A549 (cell line): ENCODE measurements at places on chromosomes 13 and 19.

DNA sequence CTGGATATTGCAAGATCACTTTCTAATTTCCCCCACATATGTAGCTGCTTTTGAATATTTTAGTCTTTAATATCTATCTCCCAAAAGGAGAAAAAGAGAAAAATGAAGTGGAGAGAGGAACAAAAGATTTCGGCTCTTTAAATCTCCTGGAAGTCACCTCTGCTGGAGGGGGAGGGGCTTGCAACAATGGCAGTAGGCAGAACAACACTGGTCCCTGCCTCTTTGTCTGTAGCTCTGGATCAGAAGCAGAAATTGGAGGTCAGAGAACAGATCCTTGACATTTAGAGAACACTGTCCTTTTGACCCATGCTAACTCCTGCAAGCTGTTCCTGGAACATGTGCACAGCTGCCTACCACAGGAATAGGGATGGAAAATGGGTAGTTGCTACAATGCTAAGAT lies 86.7 kb upstream of the GPR12 start:
- no peak for DNase-seq

GRCh38 chr13:37495046-37495445 lies 103.5 kb downstream of the POSTN start:
- DNase-seq: no peak

DNA sequence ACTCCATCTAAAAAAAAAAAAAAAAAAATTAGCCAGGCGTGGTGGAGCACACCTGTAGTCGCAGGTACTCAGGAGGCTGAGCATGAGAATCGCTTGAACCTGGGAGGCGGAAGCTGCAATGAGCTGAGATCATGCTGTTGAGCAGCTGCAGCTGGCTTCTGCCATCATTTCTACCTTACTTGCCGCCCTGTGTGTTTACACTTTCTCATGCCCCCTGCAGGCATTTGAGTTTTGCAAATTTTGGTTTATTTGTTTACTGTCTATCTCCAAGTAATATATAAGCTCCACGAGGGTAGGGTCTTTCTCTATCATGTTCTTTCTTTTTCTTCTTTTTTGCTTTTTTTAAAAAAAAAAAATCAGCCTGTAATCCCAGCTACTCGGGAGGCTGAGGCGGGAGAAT lies 18.0 kb downstream of the CACNG6 start:
- no peak for DNase-seq

GRCh38 chr13:111184458-111185401 lies 69.6 kb downstream of the ARHGEF7 start:
- no peak for DNase-seq

GRCh38 chr19:31553846-31554215 lies 204.6 kb upstream of the TSHZ3 start:
- no peak for DNase-seq

- no peak for DNase-seq
These were observed 465.1 kb downstream of the SLITRK5 start for GRCh38 chr13:88136098-88136790.

DNA sequence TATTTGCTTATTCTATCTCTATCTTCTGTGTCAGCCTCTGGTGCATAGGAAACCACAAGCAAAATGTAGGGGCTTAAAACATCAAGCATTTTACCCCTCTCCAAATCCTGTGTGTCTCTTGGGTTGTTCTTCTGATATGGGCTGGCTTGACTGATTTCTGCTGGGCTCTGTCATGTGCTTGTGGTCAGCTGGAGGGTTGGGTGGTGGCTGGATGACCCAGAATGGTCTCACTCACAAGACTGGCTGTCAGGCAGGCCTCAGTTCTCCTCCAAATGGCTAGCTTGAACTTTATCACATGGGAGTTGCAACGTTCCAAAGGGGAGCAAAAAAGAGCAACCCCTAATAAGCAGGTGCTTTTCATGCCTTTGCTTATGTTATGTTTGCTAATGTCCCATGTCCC lies 9.6 kb upstream of the LYPD5 start:
- DNase-seq: no peak

DNA sequence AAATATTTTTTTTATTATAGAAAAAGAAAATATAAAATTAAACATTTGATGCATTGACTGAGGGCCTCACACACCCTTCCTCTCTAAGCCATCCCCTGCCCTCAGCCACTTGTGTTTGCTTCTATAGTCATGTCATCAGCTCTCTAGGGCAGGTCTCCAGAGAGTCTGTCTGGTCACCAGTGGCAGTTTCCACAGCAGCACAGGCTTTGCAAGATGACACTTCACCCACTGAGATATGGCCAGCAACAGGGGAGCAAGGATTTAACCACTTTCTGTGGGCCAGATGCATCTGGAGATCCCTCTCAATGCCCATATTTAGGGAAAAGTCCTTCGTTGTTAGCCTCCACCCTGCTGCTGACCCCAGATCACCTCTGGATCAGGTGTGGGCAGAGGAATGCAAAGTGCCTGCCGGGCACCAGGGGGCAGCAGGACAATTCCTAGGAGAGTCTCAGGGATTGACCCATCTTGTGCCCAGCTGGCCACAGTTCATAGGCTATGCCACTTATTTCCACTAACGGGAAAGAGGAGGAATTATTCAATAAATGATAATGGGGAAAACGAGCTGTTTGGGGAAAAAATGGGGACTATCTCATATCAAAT lies 4.8 kb downstream of the ABCC4 start:
- peak; percentile 49 for DNase-seq

GRCh38 chr19:15989889-15990288 lies 41.1 kb downstream of the OR10H4 start:
- no peak for DNase-seq

- DNase-seq: no peak
These were observed 18.1 kb downstream of the DHRS12 start for GRCh38 chr13:51785712-51786424.

GRCh38 chr13:113836768-113837559 lies 26.9 kb downstream of the GAS6 start:
- peak; percentile 38 for DNase-seq

DNA sequence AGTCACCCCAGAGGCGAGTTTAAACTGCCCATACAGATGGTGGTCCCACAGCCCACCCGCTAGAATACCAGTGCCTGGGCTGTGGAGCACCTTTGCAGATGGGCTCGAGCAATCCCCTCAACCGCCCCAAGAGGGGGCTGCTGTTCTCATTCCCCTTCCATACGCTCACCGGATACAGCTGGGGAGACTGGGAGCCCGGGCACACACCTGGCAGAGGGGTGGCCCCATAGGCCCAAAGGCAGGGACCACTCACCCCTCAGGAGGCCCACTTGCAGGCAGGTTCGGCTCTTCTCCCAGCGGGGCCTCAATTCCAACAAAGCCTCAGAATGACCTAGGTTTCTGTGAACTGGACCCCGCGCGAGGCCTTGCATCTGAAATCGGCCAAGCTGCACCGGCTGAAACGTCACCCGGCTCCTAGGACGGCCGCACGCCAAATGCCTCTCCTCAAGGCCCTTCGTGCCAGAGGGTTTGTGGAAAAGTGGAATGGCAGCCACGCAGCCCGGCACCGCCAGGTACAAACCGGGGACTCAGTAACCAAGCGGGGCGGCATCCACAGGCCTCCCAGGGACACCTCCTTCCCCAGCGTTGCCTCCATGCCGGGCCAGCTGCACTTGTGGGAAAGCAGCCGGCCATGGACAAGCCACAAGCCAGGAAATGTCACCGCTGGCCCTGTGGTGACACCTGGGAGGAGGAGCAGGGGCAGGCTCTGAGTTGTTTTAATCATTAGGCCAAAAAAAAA lies 18.7 kb downstream of the MLLT1 start:
- DNase-seq: peak; percentile 16

- DNase-seq: no peak
These were observed at the start of gene CLIP3 for GRCh38 chr19:36032251-36033104. Gene CLIP3 (minus strand): TSS chr19:36032873. CDS start chr19:36032357, 516 bp downstream.

GRCh38 chr13:40375489-40376171 lies 290.8 kb downstream of the FOXO1 start:
- no peak for DNase-seq

DNA sequence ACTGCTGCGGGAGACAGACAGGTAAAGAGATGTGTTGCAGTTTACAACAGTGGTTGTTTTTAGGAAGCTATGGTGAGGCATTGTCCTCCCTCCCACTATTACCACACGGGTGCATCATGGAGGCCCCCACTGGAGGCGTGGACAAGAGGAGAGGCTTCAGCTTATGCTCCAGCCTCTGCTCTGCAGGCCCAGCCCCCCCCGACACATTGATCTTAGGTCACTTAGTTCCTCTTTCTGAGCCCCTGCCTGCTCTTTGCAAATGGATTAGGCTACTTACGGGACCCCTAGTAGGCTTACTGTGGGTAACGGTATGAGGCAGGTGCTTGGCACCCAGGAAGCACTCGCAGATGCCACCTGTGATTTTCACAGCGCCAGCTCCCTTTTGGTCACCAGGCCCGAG lies 123.9 kb downstream of the SLC7A1 start:
- DNase-seq: no peak

DNA sequence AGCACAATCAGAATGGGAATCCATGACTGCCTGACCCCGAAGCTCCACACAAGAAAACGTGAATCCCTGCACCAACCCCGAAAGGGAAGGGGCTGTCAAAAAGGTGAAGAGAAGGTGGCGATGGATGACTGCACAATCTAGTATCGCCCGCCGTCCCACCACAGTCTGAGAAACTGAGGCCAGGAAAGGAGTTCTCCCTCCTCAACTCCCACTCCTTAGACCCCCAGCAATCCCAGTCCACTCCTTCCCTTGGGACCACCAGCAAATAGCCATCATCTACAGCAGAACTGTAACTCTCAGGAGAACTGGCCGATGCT lies 451 bp downstream of the NOSIP start:
- DNase-seq: no peak

GRCh38 chr19:19535311-19536191 lies 2.5 kb upstream of the CILP2 start:
- DNase-seq: no peak

DNA sequence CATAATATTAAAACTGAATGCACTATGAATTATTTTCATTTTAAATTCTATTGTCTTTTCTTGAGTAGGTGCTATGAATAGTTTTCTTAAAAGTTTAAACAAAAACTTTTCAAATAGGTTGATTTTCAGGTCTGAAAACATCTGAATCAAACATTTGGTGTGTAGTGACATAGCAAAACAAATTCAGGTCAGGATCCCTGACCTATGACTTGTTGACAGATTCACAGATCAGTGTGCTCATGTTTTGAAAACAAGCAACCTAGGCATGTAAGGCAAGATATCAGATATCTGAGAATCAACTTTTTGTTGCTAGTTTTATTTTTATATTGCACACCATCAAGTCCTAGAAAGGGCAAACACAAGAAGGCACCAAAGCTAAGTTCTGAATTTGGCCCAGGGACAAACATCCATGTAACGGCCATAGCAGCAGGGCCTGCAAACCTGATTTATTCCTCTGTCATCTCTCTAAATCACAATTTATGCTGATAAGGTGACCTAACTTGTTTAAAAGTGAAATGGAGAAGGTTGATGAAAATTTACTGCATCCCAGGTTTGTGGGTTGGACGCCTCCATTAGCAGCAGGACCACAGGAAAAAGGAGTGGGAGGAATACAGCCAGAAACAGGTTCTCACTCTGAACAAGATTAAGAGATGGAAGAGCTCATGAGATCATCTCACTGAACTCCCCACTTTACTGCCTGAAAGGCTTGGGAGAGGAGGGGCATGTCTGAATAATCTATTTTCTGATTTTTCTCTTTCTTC lies 337.7 kb downstream of the KCNRG start:
- no peak for DNase-seq

DNA sequence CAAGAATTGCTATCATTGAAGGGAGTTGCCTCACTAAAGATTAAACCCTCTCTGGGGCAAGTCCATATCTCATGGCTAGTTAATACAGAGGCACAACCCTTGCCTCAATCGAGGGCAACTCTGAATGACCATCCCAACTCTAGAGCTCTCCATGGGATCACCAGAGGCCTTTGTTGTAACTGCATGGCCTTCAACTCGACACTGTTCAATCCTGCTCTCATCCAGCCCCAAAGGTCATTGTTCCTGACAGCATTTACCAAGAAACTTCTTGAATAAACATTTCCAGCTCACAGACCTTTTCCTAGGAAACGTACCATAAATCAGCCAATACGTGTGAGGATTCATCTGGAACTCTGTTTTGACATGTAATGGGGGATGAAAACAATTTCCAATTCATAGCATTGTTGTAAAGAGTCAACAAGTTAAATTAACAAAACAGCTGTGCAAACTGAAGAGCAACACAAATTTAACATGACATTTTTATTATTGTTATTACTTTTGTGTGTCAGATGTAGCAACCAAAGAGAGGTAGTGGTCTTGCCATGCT lies 452.7 kb downstream of the SUCLA2 start:
- DNase-seq: no peak
